SHP77 (cell line): ENCODE measurements at places on chromosomes 12 and 14.
A peak's percentile ranks its signal among the peaks of the same experiment; 100 is the strongest.

DNA sequence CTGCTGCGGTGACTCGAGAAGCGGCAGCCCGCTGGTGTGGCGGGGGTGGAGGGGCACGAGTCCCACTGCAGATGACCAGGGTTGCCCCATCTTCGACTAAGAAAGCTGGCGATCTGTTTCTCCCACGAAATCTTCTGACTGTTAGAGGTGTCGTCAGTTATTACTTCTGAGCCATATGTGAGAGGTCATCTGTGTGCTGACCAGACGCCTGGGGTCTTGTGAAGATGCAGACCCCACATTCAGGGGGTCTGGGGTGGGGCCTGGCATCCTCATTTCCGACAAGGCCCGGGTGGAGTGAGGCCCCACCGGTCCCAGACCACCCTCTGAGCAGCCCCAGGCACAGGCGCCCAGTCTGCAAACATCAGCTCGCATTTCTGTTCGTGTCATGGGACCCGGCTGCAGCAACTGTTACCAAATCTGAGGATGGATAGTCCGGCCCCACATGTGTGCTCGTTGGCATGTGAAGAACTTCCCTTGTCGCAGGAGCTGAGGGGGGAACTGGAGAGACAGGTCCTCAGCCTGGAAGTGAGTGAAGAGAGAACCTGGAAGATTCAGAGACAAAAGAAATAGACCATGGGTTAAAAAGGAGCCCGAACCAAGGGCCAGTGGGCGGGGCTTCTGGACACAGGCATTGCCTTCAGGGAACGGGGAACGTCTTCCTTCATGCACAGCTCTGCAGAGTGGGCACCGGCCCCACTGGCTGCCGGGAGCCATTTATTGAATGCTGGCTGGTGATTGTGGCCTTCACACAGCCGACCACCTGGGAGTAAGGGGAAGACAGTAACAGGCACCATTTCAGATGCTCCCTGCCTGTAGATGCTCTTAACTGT lies 135.2 kb downstream of the ADGRD1 start:
- no peak for DNase-seq

DNA sequence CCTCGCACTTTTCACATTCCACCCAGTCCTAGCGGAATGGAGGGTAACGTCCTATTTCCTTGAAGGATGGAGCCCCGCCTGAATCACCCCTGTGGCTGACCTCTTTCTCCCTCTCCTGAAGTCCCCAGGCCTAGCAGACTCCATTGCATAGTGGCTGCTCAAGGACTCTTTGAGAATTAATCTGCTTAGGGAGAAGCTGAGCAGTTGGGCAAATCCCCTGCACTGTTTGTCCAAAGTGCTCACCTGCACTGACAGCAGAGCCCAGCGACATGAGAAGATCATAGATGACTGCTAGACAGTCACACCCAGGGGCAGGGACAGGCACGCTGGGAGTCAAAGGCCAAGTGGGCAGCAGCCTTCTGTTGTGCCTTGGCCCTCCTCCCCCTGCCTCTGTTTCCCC lies 37.7 kb upstream of the DICER1 start:
- no peak for DNase-seq

GRCh38 chr12:128259556-128260070 lies 7.4 kb upstream of the TMEM132C start:
- DNase-seq: peak; percentile 34

GRCh38 chr12:114848666-114849065 lies 164.7 kb upstream of the TBX3 start:
- no peak for DNase-seq

GRCh38 chr12:25553098-25553497 lies at the start of gene LMNTD1:
Gene LMNTD1, minus strand, starts transcription at chr12:25553283. Its CDS starts 324 bp downstream, at chr12:25552959.
- DNase-seq: no peak

DNA sequence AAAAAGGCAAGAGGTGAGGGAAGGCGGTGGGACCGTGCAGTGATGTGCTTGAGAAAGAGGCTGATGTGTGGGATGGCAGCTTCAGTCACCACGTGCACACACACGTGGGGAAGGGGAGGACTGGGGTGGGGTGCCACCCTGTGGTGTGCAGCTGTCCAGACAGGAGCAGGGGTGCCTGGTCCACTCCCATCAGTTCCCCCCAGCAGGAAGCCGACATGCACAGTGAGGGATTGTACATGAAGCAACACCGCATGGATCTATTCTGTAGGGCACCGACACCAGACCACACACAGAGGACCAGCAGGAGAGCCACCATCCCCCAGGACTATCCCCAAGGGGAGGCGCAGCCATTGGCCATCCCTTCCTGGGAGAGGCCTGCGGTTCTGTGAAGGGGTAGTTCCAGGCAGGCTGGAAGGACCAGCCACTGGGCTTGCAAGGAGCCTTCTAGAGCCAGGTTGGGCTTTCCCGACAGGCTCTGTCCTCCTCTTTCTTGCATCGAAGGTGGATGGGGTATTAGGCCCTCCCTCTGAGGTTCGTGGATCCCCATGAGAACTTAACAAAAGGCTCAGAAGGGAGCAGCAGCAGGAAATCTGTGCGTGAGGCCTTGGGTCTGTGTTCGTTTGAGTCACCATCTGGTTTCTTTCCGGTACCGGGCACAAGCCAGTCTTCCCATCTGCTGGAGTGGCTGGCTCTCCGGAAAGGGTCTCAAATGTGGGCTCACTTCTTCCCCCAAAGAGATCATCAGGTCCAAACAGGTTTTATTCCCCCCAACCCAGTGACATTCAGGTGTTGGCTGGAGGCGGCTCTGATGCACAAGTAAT lies 59.8 kb downstream of the PLEKHG3 start:
- DNase-seq: no peak

DNA sequence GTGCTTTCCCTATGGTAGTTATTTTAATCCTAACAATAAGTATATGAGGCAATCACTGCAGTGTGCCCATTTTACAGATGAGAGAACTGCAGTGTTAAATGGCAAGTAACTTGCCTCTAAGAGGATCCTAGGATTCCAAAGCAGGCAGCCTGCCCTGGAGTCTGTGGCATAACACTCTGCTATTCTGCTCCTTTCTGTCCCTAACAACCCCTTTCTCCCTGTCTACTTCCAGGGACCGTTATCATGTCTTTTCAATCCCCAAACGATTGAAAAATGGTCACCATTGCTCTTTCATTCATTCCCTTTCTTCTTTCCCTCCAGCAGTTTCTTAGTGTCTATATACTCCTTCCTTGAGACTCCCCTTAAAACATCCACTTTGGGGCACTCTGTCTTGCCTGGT lies 1.3 kb upstream of the ANO2 start:
- no peak for DNase-seq

DNA sequence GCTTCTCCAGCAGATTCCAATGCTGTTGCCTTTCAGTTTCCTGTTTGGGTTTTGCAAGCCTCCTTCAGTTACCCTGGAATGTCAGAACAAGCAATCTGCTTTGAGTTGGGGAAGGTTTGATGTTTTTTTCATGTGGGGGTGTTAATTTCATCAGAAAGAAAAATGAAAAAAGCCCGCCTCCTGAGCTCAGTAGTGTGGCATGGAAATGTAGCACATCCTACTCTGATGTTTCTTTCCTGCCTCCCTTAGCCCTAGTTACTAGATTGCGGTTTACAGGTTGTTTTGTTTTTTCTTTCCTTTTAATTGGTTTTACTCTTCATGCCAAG lies 22.6 kb downstream of the IFNG-AS1 start:
- DNase-seq: no peak

DNA sequence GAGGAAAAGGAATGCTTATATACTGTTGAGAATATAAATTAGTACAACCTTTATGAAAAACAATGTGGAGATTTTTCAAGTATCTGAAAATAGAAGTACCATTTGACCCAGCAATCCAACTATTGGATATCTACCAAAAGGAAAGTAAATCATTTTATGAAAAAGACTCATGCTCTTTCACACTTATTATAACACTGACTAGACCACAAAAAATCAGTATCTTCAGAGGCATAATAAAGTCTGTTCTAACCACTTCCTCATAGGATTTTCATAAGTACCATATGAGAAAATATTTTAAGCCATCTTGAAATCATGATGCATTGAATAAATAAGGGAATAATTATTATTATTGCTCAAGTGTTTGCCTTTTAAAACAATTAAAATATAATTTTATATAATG lies 90.8 kb downstream of the SLCO1B1 start:
- DNase-seq: no peak
